ENCODE measurements at places on chromosomes 2 and 18. TPM values are rescaled to one million over a fixed set of nuclear protein-coding genes. Genes with fewer than 3 reads are reported as not detected.
A peak's percentile ranks its signal among the peaks of the same experiment; 100 is the strongest.

DNA sequence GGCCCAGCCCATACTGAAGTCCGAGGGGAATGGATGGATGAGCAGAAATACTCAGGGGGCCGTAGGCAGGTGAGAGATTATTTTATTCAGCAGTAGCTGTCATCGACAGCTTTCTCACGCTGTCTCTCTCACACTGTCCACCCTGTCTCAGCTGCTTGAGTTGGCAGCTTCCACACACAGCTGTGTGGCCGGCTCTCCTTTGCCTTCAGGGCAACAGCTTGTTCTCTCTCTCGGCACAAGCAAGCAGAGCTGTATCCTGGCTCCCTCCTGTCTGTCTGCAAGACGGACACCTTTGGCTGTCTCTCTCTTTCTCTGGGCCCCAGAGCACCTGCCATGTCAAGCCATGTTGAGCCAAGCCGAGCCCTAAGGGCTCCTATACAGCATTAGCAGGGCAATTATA is 9.8 kb upstream of the PAPOLG start:
- H3K4me1 ChIP-seq = no peaks in the 10 kb centered on the region
- H3K27me3 ChIP-seq = no peaks in the 10 kb centered on the region
- no peak overlapping the region for H3K4me3 ChIP-seq
- H3K36me3 ChIP-seq = no peaks in the 10 kb centered on the region
- no peak for DNase-seq

- H3K4me3 ChIP-seq = no peak overlapping the region
- no peaks in the 10 kb centered on the region for H3K4me1 ChIP-seq
- peak; percentile 74 for DNase-seq
- no peak overlapping the region for H3K27ac ChIP-seq
- H3K27me3 ChIP-seq = no peaks in the 10 kb centered on the region
Measured at GRCh38 chr2:181457741-181458425, 697 bp downstream of the ITGA4 start.

DNA sequence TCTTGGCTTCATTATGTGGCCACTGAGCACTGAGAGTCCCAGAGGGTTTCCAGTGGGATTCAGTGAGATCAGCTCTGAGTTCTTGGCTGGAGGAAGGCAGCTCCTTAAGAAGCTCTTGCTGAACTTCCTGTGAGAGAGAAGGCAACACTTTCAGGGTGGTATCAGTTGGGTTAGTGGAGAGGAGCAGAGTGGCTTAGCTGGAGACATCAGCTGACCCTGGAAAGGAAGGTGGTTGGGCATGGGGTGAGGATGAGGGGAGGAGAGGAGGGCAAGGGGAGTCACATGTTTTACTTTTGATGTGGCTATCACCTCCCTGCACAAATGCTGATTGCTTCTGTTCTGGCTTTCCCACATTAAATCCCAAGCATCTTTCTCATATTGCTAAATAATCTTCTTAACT is 95.1 kb downstream of the ACOXL start:
- no peaks in the 10 kb centered on the region for H3K4me1 ChIP-seq
- no peaks in the 10 kb centered on the region for H3K36me3 ChIP-seq
- no peak overlapping the region for H3K4me3 ChIP-seq
- DNase-seq = no peak
- H3K27me3 ChIP-seq = no peaks in the 10 kb centered on the region

DNA sequence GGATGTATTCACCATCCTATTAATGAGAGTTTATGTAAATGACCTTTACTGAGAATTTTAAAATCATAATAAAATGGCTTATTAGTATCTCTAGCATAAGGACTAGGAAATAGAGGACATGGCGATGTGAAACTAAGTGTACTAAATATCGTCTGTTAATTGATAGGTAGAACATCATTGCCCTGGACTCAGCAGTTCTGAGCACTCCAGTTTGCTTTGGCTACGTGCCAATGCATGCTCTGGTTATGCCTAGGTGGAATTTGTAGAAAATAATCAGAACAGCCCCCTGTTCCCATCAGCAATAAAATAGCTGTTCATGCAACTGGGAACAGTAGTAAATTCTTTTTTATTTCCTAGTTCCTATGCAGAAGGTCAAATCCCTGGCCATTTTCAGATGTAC is 247.8 kb downstream of the DOK6 start:
- H3K27ac ChIP-seq = no peak overlapping the region
- no peak for DNase-seq
- no peaks in the 10 kb centered on the region for H3K27me3 ChIP-seq
- no peaks in the 10 kb centered on the region for H3K4me1 ChIP-seq

DNA sequence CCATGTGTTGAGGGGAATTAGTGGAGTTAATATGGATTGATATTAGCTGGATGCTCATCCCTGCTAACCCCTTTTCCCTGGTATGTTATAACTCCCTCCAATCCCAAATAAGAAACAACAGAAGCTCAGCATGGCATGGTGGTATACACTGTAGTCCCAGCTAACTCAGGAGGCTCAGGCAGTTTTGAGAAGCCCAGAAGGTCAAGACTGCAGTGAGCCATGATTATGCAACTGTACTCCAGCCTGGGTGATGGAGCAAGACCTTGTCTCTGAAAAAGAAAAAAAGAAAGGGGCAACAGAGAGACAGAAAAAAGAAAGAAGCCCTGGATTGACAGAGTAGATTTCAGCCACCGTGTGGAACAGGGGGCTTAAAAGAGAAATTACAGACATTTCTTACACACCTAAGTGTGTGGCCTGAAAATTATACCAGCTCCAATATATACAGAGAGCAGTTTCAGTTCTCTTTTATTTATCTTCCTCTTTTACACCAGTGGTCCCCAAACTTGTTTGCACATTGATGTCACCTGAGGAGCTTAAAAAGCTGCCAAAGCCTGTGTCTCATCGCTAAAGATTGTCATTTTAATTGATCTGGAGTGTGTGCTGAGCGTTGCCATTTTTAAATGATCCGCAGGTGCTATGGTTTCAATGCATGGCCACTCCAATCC is 203.6 kb downstream of the UBE2E3 start:
- no peaks in the 10 kb centered on the region for H3K36me3 ChIP-seq
- no peak overlapping the region for H3K27ac ChIP-seq
- no peak for DNase-seq
- no peak overlapping the region for H3K4me3 ChIP-seq

GRCh38 chr18:62788876-62789275 is 73.5 kb downstream of the PHLPP1 start:
- H3K27me3 ChIP-seq = no peaks in the 10 kb centered on the region
- H3K27ac ChIP-seq = no peak overlapping the region
- H3K4me1 ChIP-seq = peaks cover 2% of the 10 kb centered on the region
- no peak for DNase-seq
- no peak overlapping the region for H3K4me3 ChIP-seq

DNA sequence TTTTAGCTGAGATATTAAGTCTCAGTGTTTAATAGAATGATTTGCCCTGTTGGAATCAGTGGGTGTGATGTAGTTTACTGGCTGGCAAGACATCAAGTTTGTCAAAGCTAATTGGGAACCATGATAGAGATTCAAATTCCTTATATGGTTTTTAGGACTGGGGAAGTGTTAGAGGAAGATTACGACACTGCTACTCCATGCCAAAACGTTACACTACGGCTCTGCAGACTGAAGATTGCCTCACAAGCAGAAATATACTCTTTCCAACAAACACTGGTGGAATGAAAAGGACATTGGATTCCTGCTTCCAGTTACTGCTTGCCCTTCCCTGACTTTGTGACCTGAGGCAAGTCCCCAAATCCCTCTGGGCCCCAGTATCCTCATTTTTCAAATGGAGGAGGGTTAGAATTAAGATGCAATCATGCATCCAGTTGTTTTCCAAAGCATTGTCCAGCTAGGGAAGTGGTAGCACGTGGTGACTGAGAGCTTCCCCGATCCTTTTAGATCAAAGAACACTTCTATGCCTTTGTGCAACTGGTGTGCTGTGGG is 147.6 kb downstream of the CDC42EP3 start:
- peaks cover 3% of the 10 kb centered on the region for H3K4me1 ChIP-seq
- DNase-seq = no peak
- no peaks in the 10 kb centered on the region for H3K27me3 ChIP-seq
- no peak overlapping the region for H3K4me3 ChIP-seq

DNA sequence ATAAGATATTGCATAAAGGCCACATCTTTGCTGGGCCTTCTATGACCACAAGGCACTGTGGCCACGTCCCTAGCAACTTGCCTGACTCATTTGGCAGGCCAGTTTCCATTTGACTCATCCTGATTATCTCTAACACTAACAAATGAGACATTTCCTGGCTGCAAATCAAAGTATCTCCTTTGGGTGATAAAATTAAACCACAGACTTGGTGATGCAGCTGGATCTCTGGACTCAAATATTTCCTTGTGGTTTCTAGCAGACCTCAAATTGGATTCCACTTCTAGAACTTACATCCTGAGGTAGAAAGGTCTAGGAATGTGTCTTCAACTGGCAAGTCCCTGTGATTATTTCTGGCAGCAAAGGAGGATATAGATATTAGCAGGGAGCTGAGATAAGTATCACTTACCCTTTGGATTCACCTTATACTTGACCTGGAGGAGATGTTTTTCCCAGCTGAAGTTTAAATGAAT is 167.9 kb upstream of the NXPH2 start:
- no peaks in the 10 kb centered on the region for H3K4me1 ChIP-seq
- H3K27ac ChIP-seq = no peak overlapping the region
- no peaks in the 10 kb centered on the region for H3K27me3 ChIP-seq
- H3K4me3 ChIP-seq = no peak overlapping the region
- no peak for DNase-seq
- no peaks in the 10 kb centered on the region for H3K36me3 ChIP-seq

- no peaks in the 10 kb centered on the region for H3K27me3 ChIP-seq
- H3K27ac ChIP-seq = no peak overlapping the region
- H3K4me3 ChIP-seq = no peak overlapping the region
- DNase-seq = peak; percentile 56
- no peaks in the 10 kb centered on the region for H3K4me1 ChIP-seq
Measured at GRCh38 chr2:109124982-109125592, 3.9 kb upstream of the SH3RF3 start.

- no peaks in the 10 kb centered on the region for H3K27me3 ChIP-seq
- H3K36me3 ChIP-seq = peaks cover 6% of the 10 kb centered on the region
- H3K27ac ChIP-seq = no peak overlapping the region
- no peak for DNase-seq
- no peak overlapping the region for H3K4me3 ChIP-seq
Measured at GRCh38 chr2:135960656-135961551, 24.5 kb downstream of the DARS1 start.

GRCh38 chr2:84643991-84644390 is 127.7 kb downstream of the DNAH6 start:
- H3K36me3 ChIP-seq = no peaks in the 10 kb centered on the region
- H3K27me3 ChIP-seq = no peaks in the 10 kb centered on the region

- DNase-seq = no peak
- no peak overlapping the region for H3K27ac ChIP-seq
- no peaks in the 10 kb centered on the region for H3K27me3 ChIP-seq
- no peaks in the 10 kb centered on the region for H3K4me1 ChIP-seq
- H3K4me3 ChIP-seq = no peak overlapping the region
Measured at GRCh38 chr2:3899536-3900155, 196.3 kb downstream of the DCDC2C start.

- no peaks in the 10 kb centered on the region for H3K36me3 ChIP-seq
- H3K27me3 ChIP-seq = no peaks in the 10 kb centered on the region
- peak overlapping the region; percentile 36 for H3K27ac ChIP-seq
- no peaks in the 10 kb centered on the region for H3K4me1 ChIP-seq
Measured at GRCh38 chr2:152445791-152446201, 110.8 kb downstream of the FMNL2 start.

GRCh38 chr2:79005216-79005615 is 20.3 kb upstream of the REG3G start:
- H3K27me3 ChIP-seq = no peaks in the 10 kb centered on the region
- no peak overlapping the region for H3K4me3 ChIP-seq
- H3K4me1 ChIP-seq = no peaks in the 10 kb centered on the region
- H3K27ac ChIP-seq = no peak overlapping the region

DNA sequence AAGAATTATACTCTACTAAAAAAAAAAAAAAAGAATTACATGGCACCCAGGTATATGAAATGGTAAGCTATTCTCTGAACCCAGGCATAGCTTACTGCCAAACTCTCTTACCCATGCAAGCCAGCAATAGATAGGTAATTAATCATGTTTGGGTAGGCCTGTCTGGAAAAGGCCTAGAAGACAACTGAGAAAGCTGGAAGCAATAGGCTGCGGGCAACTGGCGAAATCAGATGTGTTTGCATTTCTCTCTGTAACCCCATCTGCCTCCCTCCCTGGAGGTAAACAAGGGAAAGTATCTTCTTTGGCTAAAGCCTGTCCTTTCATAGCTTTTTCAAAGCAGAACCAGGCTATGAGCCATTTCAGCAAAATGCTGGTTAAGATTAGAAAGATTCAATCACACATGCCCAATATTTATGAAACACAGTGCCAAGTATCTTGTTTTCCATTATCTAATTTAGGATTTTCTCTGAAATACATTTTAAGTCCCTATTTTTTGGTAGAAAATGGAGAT is 934.8 kb upstream of the DDX18 start:
- no peaks in the 10 kb centered on the region for H3K36me3 ChIP-seq
- DNase-seq = no peak
- H3K4me1 ChIP-seq = no peaks in the 10 kb centered on the region
- no peak overlapping the region for H3K27ac ChIP-seq
- H3K27me3 ChIP-seq = no peaks in the 10 kb centered on the region

BOLL gene
- not detected for polyA plus RNA-seq

ACADL gene
- polyA plus RNA-seq = 12.1 TPM

LYG1 gene
- polyA plus RNA-seq = 0.88 TPM

OXER1 gene
- 3.0 TPM for polyA plus RNA-seq

ANKRD29 gene
- polyA plus RNA-seq = 11.6 TPM
